ENCODE measurements at places on chromosomes 2 and 18. TPM values are rescaled to one million over a fixed set of nuclear protein-coding genes. Genes with fewer than 3 reads are reported as not detected.

DNA sequence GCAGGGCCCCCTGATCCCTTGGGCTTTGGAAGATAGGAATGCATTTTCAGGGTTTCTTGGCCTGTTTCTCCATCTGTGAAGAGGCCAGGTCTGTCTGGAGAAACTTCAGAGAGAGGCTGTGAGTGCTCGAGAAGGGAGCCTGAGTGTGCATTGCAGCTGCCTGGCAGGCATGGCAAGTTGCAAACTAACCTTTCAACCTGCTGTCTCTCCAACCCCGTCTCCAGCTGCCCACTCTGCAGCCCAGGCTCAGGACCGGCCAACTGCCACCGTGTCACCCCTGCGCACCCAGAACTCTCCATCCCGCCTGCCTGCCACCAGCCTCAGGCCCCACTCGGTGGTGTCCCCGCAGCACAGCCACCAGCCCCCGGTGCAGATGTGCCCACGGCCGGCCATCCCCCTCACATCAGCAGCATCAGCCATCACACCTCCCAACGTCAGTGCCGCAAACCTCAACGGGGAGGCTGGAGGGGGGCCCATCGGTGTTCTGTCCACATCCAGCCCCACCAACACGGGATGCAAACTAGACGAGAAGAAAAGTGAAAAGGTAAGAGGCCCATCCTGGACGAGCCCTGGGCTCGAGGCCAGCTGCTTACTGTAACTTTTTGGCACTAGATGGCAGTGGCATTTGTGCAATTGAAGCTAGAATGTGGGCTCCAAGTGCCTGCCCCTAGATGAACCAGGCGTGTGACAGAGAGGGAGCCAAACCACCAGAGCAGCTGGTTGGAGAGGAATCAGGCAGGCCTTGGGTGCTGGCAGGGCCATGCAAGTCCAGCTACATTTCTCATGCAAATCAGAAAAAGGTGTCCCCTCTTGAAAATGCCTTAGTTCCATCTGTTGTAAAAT, 164.6 kb downstream of the SEPTIN10 start:
- H3K27ac ChIP-seq, result no peak overlapping the region
- peak; percentile 8 for DNase-seq
- no peaks in the 10 kb centered on the region for H3K36me3 ChIP-seq
- no peaks in the 10 kb centered on the region for H3K4me1 ChIP-seq

- H3K36me3 ChIP-seq, result no peaks in the 10 kb centered on the region
- DNase-seq, result no peak
- peaks cover 2% of the 10 kb centered on the region for H3K27me3 ChIP-seq
- H3K27ac ChIP-seq, result no peak overlapping the region
- no peaks in the 10 kb centered on the region for H3K4me1 ChIP-seq
Observed at GRCh38 chr2:39881948-39882347, 102.9 kb upstream of the THUMPD2 start.

DNA sequence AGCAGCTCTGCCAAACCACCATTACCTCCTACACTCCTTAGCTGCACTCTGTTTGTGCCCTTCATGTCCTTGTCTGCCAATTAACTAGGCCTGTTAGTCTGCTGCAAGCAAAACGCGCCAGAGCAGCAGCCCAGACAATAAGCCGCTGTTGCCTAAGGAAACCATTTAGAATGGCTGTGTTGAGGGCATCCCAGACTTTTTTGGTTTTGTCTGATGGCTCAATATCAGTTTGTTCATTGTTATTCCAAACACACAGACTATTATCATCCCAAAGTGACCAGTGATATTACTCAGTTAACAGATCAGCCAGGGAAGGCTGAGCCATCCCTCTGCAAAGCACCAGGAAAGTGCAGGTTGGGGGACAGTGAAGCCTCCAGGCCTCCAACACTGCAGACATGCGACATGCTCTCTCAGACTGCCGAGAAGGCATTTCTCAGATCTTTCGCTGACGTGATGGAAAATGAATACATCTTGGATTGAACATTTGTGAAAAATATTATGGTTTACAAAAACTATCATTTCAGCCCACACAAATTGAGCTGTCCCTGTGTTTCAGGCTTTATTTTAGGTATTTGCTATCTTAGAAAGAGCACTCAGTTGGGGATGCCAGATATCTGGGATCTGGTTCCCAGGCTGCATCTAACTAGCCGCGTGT, 182.0 kb upstream of the HNRNPA3 start:
- no peak for DNase-seq
- H3K27me3 ChIP-seq, result peaks cover 45% of the 10 kb centered on the region
- H3K27ac ChIP-seq, result no peak overlapping the region
- H3K36me3 ChIP-seq, result no peaks in the 10 kb centered on the region
- no peaks in the 10 kb centered on the region for H3K4me1 ChIP-seq

GRCh38 chr2:143513081-143513480, 383.9 kb downstream of the ARHGAP15 start:
- no peak overlapping the region for H3K27ac ChIP-seq
- peak; percentile 19 for DNase-seq
- no peaks in the 10 kb centered on the region for H3K36me3 ChIP-seq
- H3K27me3 ChIP-seq, result no peaks in the 10 kb centered on the region
- H3K4me3 ChIP-seq, result no peak overlapping the region

Gene CASP8
- total RNA-seq, result 29.6 TPM

Gene GAREM2
- total RNA-seq, result 13.3 TPM

Measured in HCT116 (cell line).